ENCODE measurements at places on chromosomes 5 and 9.

GRCh38 chr5:60504342-60504741 is 195.6 kb downstream of the DEPDC1B start:
- no peak for DNase-seq

- DNase-seq = no peak
Measured at GRCh38 chr9:98031935-98032334, 24.6 kb upstream of the NANS start.

- DNase-seq = no peak
Measured at GRCh38 chr9:2208991-2209390, 193.8 kb downstream of the SMARCA2 start.

DNA sequence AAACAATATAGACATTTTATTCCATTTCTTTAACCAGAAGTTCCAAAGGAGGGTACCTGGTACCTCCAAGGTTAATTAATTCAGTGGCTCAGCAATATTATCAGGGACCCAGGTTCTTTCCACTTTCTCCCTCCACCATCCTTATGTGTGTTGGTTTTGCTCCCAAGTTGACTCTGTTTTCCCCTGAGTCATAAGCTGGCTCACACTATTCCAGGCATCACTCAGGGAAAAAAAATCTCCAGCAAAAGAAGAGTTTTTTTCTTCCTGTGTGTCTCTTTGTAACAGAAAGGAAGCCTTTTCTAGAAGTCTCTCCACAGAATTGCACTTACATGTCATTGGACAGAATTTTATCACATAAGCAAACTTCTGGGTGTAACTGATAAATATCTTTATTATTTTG is 31.2 kb upstream of the GALNT10 start:
- DNase-seq = no peak

DNA sequence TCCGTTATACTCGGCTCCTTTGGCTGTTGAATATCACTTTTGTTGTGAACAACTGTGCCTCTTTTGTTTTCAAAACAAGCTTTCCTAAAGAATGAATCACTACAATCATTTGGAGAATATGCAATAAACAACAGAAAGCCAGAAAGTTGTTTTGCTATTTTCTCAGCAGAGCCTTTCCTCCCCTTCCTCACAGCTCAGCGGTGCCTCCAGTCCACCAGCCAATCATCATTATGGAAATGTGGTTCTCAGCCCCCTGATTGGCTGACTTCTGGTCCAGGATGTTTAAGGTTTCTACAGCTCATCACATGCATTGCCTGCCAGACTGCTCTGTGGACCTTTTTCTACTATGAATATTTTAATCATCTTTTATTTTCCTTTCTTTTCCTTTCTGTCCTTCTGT is 9.1 kb upstream of the ZNF608 start:
- DNase-seq = no peak

DNA sequence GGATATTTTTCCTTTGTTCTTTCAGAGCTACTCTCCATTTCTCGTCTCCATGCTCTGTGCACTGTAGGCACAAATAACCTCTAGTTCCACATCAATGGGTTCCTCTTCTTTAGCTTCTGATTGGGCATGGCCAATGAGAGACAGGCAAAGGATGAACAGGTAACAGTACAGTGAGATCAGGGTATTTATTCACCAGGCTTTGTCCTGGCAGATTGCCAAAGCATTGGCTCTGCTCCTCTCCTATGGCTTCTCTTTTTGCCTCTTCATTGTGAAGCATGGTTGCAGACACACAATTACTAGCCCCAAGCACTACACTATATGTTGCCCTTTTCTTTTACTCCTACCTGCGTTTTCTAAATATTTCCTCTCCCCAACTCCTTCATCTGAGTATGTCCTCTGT is 215.1 kb upstream of the ARRDC3 start:
- DNase-seq = no peak

GRCh38 chr5:122493091-122494021 is 181.3 kb downstream of the SNCAIP start:
- no peak for DNase-seq

DNA sequence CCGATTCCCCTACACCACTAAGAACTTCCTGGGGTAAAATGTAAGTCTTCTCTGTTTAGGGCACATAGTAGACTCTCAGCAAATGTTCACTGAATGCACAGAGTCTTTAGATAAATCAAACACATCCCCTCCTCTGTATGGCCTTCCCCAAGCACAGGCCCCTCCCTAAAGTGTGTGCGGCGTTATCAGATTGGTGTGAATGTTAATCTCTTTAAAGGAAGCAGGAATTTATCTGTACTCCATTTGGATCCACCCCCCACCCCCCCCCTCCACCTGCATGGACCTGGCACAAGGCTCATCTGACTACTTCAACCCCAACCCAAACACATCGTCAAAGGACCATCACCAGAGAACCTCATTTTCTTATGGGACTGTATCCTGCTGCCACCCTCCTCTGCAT is 6.3 kb downstream of the PCDH1 start:
- DNase-seq = no peak

GRCh38 chr5:65073250-65073661 is 304.5 kb downstream of the CWC27 start:
- DNase-seq = no peak

DNA sequence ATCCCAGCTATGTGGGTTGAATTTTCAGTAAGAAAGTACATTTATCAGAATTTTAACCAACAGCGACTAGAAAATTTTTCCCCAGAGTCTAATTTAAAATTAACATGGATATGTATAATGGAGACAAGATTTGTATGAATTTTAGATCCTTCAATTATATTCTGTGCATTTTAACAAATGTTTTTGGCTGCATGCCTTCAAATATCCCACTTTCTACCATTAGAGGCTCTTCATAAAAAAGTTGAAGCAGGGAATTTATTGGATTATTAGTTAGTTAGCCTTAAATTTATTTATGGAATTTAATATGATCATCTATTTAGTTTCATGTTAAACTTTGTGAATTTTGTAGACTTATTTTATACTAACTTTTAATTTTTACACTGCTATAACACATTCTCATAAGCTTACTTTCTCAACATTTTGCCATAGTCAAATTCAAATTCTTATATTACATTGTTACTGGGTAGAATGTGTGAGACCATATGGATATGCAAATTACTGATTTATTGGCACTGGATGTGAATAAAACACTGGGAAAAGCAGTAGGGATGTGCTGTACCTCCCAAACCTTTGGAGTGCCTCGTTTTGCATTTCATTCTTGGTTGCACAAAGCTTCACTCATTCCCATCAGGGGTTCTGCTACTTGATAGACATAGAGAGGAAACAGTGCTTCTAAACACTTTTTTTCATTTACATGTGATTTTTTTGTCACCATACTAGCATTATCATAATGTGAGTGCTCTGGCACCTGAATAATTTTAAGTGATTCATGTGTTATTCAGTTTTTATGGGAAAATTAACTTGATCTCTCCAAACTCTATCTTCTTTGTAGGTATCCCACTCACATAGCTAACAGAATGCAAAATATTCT is 491.8 kb upstream of the COX7C start:
- no peak for DNase-seq

DNA sequence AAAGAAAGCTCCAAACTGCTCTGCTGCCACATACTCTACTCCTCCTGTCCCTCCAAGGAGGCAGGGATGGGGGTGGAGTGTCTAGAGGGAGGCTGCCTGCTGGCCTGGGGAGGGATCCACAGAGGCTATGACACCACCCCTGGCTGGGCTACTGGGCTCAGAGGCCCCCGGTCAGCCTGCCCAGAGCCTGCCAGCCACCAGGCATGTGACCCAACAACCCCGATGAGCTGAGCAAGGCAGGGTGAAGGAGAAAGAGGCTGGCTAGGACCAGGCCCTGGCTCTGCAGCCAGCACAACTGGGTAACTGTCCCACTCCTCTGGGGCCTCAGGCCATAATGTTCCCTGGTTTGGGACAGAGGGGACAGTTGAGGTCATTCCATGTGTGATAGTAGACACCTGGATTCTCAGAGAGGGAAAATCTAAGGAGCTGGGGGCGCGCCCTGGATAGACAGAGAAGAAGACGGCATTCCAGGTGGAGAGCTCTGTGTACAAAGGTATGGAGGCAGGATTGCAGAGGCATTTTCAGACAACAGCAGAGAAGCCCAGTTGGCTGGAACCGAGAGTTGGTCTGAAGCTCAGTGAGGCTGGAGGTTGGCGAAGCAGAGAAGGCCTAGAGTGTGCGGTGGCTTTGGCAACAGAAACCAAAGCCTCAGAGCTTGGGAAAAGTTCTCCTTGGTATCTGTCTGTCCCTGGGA is 33.8 kb upstream of the IL17B start:
- DNase-seq = no peak

GRCh38 chr5:135455876-135456237 is 3.7 kb upstream of the TIFAB start:
- DNase-seq = no peak

DNA sequence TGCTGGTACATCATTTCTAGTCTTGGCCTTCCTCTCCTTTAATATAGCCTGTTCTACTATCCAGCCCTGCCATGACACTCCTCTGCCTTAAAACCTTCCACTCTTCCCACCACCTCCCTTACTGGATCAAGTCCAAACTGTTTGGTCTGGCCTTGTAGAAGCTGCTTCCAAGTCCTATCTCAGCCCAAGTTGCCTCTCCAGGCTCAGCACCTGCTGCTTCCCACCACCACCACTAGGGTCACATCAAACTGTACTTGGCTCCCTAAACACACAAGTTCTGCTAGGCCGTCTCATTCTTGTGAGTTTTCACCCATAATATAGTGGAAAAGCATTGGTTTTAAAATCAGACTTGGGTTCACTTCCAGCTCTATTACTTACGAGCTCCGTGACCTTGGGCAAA is 1.4 kb downstream of the NDUFA8 start:
- DNase-seq = no peak

- no peak for DNase-seq
Measured at GRCh38 chr9:114289106-114289505, 33.8 kb upstream of the ORM1 start.

DNA sequence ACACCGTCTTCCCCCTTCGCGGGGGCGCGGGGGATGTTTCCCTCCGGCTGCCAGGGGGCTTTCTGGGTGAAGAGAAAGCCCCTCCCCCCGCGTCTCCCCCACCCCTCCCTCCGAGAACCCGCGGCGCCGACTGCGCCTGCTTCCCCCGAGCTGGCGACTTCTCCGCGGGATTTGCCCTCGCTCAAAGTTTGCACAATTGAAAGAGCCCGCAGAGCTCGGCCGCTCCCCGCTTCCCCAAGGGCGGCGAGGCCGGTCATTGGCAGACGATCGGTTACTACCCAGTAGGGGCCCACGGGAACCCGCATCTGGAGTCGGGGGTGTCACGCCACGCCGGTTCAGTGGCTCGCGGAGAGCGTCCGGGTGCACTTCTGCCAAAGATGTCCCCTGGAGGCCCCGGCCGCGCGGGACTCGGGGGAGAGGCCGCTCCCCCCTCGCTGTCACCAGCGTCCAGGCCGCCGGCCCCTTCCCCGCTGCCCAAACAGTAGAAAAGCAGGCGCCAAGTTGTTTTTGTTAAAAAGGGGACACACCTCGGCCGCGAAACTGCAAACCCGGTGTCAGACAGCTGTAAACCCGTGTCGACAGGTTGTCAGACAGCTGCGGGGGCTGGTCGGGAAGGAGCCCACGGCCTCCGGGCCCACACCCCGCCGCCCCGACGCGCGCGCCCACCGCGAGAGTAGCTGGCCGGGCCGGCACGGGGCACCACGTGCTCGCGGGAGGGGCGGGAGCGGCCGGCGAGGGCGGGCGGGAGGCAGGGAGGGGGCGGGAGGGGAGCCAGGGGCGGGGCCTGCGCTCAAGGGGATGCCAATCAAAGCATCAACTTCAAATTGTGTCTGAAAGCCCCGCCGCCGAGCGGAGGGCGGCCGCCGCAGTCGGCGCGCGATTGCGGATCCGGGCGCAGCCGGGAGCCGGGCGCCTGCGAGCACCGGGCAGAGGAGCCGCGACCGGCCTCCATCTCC is at the start of gene IRX1:
Gene IRX1 (plus strand): TSS at position 827 of the 956 bp plus-strand sequence. CDS start 274 bp downstream, outside the sequence.
- DNase-seq = no peak

- no peak for DNase-seq
Measured at GRCh38 chr9:113995963-113996362, 82.1 kb downstream of the AMBP start.

- no peak for DNase-seq
Measured at GRCh38 chr9:70262948-70263347, 4.2 kb downstream of the SMC5 start.

DNA sequence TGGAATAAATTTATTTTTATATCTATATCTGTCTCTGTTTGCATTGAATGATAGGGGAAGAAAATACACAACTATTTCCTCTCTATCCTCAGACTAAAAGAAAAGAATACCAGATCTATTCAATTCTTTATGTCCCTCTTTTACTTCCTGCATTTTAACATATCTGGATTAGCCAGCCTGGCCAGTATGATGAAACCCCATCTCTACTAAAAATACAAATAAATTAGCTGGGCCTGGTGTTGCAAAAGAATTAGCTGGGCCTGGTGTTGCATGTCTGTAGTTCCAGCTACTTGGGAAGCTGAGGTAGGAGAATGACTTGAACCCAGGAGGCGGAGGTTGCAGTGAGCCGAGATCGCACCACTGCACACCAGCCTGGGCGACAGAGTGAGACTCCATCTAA is 182.0 kb downstream of the LURAP1L start:
- no peak for DNase-seq

DNA sequence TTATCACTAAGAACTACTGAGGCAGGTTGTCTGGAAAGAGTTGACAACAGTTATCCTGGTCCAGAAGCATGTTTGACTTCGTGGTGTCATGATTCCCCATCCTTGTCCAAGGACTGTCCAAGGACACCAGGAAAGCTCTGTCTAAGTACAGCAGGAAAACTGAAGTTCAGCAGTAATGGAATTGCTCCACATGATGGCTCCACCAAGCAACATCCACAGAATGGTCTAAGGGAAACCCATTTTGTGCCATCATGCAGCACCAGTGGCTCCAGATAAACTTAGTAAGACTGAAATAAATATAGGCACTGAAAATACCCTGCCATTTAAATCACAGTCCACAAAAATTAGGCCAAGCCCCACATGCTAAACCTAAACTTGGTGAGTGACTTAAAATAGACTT is 192.8 kb downstream of the CDH18 start:
- DNase-seq = no peak

GRCh38 chr5:120236360-120236759 is 227.7 kb upstream of the PRR16 start:
- DNase-seq = no peak

GRCh38 chr9:33506626-33507370 is 17.3 kb upstream of the ANKRD18B start:
- no peak for DNase-seq

DNA sequence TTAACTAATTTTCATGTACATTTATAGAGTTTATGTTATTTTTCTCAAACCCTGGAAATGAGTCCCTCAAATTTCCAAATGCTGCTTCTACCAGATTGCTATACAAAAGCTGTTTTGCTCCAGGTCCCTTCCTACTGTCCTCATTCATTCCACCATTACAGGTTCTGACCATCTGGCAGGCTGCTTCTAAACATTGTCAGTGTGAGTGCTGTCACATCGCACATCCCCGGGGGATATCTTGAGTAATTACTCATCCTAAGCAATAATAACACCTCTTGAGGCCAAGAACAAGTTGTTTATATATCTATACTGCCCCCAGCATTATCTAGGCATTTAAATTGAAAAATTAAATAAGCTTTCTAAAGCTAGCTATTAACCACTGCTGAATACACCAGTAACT is 1675.3 kb upstream of the CDH6 start:
- no peak for DNase-seq

GRCh38 chr5:56286015-56286884 is 53.1 kb upstream of the ANKRD55 start:
- DNase-seq = no peak

Data from occipital lobe (tissue), 3 donors.